Pons (tissue), 1 donor: ENCODE measurements at places on chromosomes 5 and 9.
A peak's percentile ranks its signal among the peaks of the same experiment; 100 is the strongest.

DNA sequence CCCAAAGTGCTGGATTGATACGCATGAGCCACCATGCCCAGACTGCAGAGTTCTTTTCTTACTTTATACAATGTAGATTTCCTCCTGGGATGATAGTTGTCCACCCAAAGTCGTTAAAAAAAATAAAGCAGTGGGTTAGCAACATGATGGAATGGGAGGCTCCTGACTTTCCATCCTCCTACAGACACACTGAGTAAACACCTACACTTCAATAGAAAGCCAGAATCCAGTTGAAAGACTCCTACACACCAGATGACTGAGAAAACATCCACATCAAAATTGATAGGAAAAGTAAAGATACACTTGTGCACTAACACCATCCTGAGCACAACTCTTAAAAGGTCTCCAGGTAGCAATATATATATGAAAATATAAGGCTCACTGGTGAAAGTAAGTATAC lies 95.0 kb upstream of the TUT7 start:
- DNase-seq, result no peak

DNA sequence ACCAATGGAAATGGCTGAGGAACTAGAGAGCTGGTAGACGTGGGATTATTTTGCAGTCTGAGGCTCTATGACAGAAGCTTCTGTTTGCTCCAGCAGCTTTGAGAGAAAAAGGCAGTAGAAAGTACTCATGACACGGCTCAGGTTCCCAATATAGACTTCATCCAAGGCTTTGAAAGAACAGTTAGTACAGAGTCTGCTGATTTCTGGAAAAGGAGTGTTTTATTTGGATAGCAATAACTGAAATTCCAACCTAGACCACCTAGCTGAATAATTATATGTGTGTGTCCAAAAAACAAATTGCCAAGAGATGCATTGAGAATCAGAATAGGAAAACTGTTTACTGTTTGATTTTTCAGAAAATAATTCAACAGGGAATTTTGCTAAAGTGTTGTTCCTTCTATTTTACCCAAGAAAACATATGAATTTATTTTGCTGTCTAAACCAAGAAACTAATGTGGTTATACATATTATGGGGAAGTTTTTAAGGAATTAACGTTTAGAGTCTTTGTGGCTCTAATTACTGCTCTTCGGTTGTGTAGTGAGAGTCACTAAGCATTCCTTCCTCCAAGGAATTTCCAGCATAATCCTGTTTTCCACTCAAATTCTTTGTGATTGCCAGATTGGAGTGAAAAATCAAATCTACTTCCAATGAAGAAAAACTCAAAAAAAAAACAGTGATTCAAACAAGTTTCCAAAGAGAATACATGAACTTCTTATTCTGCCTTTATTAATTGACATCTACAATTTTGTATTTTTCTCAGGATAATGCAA lies 18.1 kb upstream of the MTX3 start:
- peak; percentile 11 for DNase-seq

GRCh38 chr5:57215629-57216195 lies 41.9 kb downstream of the GPBP1 start:
- DNase-seq, result no peak

DNA sequence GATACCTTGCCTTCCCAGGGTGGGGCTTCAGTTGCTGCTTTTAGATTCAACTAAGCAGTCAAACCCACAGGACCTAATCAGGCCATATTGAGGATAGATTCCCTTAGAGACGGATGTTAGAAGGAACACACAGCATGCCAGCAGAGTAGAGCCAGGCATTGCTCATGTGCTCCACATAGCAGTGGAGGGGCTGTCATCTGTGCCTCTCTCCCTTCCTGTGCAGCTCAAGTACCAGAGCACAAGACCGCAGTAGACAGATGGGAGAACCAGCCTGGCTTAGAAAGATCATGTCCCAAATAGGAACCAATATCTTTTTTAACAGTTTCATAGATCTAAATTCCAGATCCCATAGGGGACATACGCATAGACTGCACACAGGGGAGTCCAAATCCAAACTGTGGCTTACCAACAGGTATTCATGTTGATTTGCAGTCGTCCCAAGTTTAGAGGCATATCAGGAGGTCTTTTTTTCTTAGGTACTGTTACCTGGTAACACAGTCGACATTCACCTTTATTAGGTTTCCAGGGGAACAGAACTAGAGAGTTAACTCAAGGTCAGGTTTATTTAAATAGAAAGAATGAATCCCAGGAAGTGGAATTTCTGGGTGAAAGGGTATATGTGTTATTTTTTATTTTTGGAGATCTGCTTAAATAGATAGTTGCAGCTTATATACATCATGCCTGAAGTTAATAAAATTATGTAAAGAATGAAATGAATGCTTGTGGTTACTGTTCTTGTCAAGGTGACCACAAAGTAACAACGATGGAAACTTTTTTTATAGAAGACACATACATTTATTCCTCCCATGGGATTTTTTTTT lies 43.5 kb upstream of the PCAT7 start:
- DNase-seq, result no peak

DNA sequence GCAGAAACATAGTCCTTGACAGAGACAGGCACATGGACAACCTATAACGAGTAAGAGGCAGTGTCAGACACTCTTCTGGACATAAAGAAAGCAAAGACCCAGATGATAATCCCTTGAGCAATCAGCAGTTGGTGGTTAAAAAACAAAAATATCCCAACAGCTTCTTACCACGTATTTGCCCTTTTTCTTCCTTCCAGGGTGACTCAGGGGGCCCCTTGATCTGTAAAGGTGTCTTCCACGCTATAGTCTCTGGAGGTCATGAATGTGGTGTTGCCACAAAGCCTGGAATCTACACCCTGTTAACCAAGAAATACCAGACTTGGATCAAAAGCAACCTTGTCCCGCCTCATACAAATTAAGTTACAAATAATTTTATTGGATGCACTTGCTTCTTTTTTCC lies 9.5 kb downstream of the GZMK start:
- DNase-seq, result no peak

GRCh38 chr9:119802133-119802532 lies 432.9 kb upstream of the BRINP1 start:
- peak; percentile 46 for DNase-seq

- DNase-seq, result no peak
These were observed 368.0 kb upstream of the WWC1 start for GRCh38 chr5:167923396-167923795.

DNA sequence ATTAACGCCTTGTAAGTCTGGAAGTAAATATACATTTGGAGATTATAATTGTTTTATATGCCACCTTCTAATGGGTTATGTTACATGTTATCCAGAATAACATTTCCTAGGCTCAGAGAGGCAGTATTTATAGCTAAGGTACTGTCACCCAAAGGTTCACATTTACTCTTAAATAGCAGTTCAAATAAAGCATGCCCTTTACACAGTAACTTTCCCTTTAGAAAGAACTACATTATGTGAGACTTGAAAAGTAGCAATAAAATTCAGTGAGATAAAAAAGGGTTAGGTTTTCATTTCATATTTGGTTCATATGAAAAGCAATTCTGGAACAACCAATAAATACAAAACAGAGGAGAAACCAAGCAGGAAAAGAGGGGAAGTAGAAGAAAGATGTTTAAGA lies 35.1 kb downstream of the SKIC3 start:
- DNase-seq, result no peak

- peak; percentile 4 for DNase-seq
These were observed 453.3 kb downstream of the BNC2 start for GRCh38 chr9:16417161-16417560.

GRCh38 chr5:93585041-93585766 lies 2.2 kb downstream of the NR2F1 start:
- no peak for DNase-seq

DNA sequence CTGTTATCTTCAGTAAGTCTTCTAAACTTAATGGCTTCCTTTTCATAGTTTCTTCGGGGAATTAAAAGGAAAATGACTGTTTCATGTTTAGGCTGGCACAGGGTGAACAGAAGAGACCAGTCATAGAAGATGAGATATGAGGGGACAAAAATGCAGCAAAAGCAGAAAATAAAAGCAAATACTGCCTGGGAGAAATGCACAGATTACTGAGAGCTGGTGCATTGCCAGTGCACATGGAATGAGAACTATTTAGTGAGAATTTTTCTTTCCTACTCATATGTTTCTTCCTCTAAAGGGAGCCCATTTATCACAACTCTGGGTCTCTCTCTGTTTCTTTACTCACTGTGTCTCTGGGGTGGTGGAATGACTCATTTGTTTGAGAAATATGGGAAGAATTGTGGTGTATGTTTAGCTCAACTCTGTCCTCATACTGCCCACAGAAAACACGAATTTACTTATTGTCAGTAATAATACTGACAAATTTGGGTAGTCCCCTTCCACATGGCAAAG lies 25.9 kb upstream of the ANKRD55 start:
- DNase-seq, result no peak
